ENCODE measurements at places on chromosomes 1 and 21. TPM values are rescaled to one million over a fixed set of nuclear protein-coding genes. Genes with fewer than 3 reads are reported as not detected.

Gene S100A7
- polyA plus RNA-seq, result not detected

Gene C8B
- not detected for polyA plus RNA-seq

Gene FCRL6
- polyA plus RNA-seq, result 0.58 TPM

Gene FAM110D
- polyA plus RNA-seq, result 1.7 TPM

Gene BOLA1
- polyA plus RNA-seq, result 19.7 TPM

DNA sequence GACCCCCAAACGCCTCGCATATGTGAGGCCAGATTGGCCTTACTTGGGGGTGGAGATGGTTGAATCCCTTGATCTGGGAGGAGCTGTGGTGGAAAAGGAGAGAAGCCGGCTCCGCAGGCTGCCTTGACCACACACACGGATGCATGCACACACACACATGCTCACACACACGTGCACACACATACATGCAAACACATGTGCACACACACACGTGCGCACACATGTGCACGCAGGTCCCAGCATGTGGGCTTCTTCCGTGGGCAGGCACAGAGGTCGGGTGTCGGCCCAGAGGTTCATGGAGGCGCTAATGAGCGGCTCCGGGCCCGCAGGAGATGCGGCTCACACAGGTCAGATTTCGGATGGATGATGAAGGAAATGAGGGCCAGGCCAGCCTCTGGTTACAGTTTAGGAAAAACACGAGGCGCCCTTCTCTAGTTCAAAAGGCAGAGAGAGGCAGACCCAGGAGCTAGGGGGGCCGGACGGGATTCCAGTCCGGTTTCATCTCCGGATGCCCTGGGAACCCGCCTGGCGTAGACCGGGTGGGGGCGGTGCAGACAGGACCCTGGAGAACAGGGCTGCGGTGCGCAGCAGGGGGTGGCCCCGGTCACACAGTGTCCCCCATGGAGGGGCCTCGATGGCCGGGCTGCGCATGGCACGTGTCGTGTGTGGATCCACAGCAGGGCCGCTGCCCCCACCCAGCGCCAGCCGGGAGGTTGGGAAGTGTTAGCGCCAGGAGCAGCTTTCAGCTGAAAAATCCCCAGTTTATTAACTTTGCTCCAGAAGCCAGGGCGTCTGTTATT, 91.1 kb upstream of the ACTRT2 start:
- DNase-seq, result no peak

- no peak for DNase-seq
Observed at GRCh38 chr1:212621043-212621948, 12.7 kb downstream of the ATF3 start.

DNA sequence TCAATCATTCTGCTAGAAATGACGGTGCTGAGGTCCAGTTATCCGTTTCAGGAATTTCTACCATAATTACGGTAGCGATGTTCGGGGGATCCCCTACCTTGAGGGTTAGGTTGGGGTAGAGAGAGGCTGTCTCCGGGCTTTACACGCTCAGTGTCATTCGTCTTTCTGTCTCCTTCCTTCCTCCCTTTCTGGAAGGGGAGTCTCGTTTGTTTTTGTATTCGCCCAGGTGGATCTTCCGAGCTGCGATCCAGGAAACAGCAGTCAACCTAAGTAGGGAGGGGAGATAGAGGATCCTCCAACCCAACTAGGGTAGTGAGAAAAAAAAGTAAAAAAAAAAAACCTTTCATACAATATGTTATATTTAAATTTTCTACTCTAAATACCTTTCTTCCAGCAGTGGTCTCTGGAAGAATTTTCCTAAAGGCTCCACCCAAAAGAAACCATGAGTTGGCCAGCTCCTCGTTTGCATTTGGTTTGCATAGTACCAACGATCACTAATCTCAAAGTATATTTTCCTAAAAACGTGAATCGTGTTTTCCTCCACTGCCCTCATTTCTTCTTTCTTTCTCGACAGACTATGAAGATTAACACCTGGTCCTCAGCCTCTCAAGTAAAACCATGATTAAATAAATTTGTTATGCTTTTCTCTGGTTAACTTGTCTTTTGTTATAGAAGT, 611 bp upstream of the PIK3C2B start:
- no peak for DNase-seq

- no peak for DNase-seq
Observed at GRCh38 chr1:211882381-211883004, 51.9 kb upstream of the LPGAT1 start.

- no peak for DNase-seq
Observed at GRCh38 chr21:42561762-42562650, 48.4 kb downstream of the SLC37A1 start.
